ENCODE measurements at places on chromosomes 16 and 17. TPM values are rescaled to one million over a fixed set of nuclear protein-coding genes. Genes with fewer than 3 reads are reported as not detected.

The OTOP3 gene
- total RNA-seq = not detected

The GNG13 gene
- total RNA-seq = not detected

The CHRNE gene
- total RNA-seq = 0.67 TPM

The RAPGEFL1 gene
- 5.4 TPM for total RNA-seq

The ENDOV gene
- 17.1 TPM for total RNA-seq

The SBK1 gene
- total RNA-seq = 23.6 TPM

The CARD14 gene
- 0.11 TPM for total RNA-seq

The LGALS9 gene
- total RNA-seq = 0.63 TPM

The ZC3H18 gene
- total RNA-seq = 20.0 TPM

The LAT gene
- 0.74 TPM for total RNA-seq

The TMEM98 gene
- total RNA-seq = 59.8 TPM

Measured in H7 (cell line).